ENCODE measurements at places on chromosomes 12 and 14. TPM values are rescaled to one million over a fixed set of nuclear protein-coding genes. Genes with fewer than 3 reads are reported as not detected.

The COL2A1 gene
- total RNA-seq = 9.2 TPM

The CBLN3 gene
- total RNA-seq = 0.66 TPM

DNA sequence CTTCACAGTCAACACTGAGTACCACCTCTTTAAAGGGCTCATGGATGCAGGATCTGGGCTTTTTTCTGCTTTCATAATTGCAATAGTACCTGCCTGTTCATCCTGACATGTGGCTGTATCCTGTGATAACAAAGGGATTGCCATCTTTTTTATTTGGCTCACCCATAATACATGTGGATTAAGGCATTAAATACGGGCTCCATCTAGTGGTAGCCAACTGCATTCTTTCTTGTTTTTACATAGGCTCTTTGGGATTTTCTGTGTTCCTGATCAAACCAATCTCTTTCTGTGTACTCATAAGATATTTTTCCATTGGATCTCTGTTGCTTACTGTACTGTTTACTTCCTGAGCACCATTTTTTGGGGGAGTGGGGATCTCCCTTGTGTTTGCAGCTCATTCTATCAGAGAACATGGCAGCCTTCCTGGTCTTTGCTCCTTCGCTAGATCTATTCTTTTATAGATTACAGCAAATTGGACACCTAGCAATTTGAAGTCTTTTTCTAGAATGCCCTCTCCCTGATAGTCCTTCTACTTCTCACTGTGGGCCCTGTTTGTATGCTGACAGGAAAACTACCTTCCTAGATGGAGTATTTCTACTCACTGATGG is 723.4 kb upstream of the MDGA2 start:
- peak; percentile 16 for DNase-seq

- no peak for DNase-seq
These were observed 15.1 kb downstream of the CALCOCO1 start for GRCh38 chr12:53712059-53712643.

The PLA2G1B gene
- 0.87 TPM for total RNA-seq

- no peak for DNase-seq
These were observed 117.8 kb downstream of the TTC7B start for GRCh38 chr14:90698379-90698869.

- DNase-seq = peak; percentile 30
These were observed 23.5 kb upstream of the C12orf50 start for GRCh38 chr12:88052686-88053085.

- DNase-seq = no peak
These were observed 60.8 kb downstream of the SLC24A4 start for GRCh38 chr14:92383805-92384204.
